ENCODE measurements at places on chromosomes 4 and X.
A peak's percentile ranks its signal among the peaks of the same experiment; 100 is the strongest.

DNA sequence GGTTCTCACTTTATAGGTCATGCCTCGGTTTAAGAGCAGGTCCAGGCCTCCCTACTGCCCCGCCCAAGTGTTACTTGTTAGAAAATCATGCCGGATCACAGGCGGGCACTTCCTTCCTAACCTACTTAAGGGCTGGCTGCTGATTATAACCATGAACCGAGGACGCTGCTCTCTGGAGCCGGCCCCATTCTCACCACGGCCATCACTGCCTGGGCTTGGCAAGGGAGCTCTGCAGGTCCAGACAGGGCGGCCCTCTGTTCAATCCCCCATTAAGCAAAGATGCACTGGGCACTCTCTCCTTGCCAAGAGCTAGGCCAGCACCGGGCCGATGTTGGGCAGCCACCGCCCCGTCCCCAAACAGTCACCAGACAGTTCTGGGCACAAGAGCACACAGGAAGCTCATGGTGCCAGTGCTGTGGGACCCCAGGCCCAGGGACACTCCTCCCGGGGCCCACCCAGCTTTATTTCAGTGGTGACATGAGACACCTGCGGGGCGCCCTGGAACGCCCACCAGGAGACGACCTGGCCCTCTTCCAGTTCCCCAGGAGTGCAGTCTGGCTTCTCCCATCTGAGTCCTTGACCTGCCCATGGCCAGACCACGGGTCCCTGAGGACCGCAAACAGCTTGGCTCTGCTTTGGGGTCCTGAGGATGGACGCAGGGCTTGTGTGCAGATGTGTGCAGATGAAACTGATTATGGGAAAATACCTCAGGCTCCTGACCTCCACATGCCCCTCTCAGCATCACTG is 44.0 kb downstream of the ABLIM2 start:
- DNase-seq = no peak

DNA sequence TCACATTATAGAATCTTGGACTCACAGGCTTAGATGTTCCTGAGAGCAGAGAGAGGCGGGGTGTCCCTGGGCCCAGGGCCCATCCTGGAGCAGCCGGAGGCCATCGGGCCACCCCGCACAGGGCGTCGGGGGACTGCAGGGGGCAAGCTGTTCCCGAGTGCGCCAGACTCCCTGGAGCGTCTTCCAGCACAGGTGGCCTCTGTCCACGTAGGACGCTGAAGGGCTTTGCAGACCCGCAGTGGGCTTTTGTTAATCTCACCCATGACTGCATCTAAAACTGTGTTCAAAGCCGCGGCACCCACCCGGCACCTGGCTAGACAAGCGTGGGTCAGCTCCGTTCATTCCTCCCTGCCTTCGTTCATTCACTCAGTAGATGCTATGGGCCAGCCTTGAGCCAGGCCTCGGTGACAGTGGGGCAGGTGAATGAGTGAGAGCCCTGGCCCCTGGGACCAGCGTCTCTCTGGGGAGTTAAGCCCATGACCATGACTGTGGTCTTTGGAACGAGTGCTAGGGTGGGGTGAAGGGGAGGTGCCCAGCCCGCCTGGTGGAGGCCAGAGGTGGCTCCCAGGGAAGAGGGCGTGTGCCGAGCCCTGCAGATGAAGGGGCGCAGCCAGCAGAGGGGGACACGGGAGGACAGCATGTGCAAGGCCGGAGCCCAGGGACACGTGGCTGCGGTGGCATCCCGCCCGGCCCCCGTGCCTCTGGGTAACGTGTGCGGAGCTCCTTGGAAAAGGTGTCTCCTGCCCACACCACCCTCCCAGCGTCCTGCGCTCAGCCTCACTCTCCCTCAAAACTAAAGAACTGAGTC is 98.3 kb downstream of the HMX1 start:
- DNase-seq = no peak

GRCh38 chr4:7514789-7515188 is 80.1 kb upstream of the PSAPL1 start:
- DNase-seq = no peak

DNA sequence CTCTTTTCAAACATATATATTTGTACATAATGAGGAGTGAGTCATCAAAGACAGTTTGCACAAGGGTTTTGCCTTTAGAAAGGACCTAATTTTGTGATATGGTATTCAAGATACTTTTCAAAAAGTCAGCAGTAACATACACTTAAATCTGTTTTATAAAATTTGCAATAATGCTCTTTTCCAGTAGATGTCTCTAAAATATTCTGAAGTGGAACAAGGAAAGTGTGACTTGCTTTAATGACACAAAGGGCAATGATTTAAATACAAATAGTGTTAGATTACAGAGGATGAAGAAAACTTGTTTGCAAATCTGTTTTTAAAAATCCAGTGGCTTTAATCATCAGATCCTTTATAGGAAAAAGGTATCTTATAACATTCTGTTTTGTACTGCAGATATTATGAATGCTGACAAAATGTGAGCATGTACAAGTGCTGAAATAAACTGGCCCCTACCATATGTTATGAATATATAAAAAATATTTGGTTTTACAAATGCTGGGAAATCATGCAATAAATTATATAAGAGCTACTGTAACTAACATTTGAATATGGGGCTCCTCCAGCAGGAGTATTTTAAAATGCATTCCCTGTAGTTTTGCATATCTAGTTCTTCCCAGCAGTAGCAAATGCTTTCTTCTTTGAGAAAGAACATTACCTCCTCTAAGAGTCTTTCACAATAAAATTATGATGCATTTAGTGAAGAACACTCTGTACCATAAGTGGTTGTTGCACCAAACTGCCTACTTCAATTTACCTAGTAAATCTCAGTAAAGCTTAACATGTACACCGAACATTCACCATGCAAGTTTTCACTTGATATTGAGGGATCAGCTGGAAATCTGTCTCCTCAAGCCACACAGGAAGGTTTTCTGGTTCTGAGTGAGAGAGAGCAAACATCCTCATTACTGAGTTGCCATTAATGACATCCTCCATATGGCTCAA is 20.2 kb downstream of the MMRN1 start:
- no peak for DNase-seq

DNA sequence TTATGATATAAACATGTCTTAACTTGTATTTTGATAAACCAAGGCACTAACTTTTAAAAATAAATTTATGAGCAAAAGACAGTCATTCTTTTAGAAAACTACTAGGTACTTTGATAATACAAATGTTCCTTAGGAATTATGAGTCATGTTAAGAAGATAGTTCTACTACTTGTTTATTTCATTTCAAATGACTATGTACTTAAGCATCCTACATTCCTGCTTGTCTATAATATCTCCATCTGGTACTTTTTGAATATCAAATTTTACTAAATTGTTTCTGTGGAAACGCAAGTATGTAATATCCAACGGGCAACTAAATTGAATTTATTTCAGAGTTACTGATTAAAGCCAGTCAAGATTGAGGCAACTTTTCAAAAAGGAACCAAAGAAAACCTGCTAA is 61.8 kb downstream of the CAMK2D start:
- DNase-seq = no peak

GRCh38 chr4:3805026-3805425 is 38.8 kb downstream of the ADRA2C start:
- no peak for DNase-seq

DNA sequence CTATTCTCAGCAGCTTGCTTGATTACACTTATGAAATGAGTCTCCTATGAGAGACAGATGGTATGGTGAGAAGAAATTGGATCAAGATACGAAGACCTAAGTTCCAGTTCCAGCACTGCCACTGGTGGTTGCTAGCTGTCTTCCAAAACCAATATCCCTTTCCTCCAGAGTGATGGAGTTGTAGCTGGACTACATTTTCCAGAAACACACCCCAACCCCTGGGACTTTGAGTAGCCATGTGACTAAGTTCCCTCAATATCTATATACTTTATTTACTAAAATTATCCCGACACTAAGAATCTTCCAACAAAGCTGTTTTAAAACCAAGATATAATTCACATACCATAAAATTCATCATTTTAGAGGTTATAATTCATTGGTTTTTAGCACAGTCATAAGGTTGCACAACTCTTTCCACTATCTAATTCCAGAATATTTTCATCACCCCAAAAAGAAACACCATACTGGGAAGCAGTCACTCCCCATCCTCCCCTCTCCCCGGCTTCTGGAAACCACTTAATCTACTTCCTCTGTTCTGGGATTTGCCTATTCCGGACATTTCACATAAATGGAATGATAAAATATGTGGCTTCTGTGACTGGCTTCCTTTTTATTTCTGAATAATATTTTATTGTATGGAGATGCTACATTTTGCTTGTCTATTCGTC is 118.0 kb downstream of the MANBA start:
- DNase-seq = no peak

DNA sequence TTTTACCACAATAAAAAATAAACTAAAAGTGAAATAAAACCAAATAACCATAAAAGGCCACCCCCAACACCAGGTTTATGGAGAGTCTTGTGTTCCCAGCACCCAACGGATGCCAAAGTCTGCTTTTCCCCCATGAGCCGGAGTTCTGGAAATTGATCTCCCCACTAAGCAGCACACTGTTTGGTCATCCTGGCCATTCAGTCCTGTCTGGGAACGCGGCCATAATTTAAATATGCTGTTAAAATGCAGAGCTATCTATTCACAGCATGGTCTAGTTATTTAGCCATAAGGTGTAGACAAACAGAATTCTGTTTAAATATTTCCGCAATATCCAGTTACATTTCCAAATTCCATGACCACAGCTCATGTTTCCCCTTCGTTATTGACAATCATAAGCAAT is 129.6 kb upstream of the TBL1X start:
- DNase-seq = no peak

- no peak for DNase-seq
Measured at GRCh38 chr4:100876546-100876945, 358.7 kb upstream of the EMCN start.

GRCh38 chr4:131309628-131310027 is 1839.5 kb upstream of the PCDH10 start:
- no peak for DNase-seq

DNA sequence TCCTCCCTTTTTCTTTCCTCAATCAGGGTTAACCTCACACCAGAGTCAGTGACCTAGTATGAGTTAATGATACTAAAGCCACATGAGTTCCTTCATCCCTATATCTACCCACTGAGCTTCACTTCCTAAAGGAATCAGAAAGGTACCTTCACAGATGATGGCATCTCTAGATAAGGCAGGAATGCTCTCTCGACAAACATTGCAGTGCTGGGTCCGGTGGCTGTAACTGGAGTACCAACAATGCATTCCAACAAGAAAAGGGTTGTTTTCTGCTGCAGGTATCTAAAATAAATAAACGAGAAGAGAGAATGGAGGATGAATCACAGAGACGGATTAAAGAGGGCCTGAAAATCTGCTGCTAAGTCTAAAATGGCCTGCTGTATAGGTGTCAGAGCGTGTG is 66.7 kb downstream of the DGKK start:
- no peak for DNase-seq

DNA sequence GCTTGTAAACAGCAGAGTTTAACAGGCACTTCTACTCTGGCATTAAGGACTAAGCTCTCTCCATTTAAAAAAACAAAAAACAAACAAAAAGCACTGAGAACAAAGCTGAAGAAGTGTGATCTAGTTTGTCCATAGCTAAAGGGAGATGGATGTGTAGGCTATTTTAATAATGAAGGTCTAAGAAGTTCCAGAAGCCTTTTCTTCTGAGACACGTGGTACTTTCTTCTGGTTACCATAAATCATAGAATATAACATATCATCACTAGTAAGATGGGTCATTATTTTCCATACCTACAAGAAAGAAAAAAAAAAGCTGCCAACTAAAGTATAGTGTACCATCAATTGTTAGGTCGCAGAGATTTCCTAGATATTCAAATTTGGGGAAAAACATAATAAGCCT is 722 bp upstream of the NBDY start:
- no peak for DNase-seq

DNA sequence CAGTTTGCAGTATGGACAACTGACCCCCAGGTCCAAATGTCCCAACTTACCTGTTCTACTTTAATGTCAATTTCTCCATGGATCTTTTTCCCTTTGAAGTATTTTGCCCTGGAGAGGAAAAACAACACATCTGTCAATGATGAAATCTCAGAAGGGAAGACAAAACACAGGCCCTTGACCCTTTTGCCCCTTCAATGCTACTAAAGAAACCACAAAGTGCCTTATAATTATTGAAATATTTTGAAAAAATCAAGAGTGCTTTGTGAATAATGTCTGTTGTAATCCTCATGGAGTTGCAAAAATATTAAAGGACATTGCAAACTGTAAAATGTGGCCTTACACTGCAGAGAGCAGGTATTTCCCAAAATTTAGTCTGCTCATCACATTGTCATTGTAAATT is 12.6 kb downstream of the SYN1 start:
- DNase-seq = no peak

DNA sequence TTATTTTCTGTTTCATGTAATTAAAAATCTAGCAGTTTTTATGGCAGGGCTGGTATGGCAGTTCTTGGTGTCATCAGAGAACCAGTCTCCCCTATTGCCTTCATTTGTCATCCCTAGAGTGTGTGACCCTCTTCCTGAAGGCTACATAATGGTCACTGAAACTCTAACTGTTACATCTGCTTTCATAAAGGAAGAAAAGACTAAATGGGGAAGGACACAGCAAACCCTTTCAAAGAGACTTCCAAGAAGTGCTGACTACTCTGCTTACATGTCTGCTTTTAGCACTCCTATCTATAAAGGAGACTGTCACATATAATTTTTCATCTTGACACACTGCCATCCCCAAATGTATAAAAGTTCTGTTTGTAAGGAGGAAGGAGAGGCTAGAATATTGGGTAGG is 105.9 kb upstream of the DIAPH2 start:
- DNase-seq = peak; percentile 1

Data from midbrain (tissue), 1 donor.